BJ (cell line): ENCODE measurements at places on chromosomes 12 and 14.

- no peak for DNase-seq
Measured at GRCh38 chr12:124814741-124815613, 48.7 kb downstream of the SCARB1 start.

GRCh38 chr14:61749867-61750266 lies 12.4 kb upstream of the SNAPC1 start:
- DNase-seq = no peak

GRCh38 chr12:77189458-77189857 lies 124.1 kb upstream of the E2F7 start:
- DNase-seq = peak; percentile 46

DNA sequence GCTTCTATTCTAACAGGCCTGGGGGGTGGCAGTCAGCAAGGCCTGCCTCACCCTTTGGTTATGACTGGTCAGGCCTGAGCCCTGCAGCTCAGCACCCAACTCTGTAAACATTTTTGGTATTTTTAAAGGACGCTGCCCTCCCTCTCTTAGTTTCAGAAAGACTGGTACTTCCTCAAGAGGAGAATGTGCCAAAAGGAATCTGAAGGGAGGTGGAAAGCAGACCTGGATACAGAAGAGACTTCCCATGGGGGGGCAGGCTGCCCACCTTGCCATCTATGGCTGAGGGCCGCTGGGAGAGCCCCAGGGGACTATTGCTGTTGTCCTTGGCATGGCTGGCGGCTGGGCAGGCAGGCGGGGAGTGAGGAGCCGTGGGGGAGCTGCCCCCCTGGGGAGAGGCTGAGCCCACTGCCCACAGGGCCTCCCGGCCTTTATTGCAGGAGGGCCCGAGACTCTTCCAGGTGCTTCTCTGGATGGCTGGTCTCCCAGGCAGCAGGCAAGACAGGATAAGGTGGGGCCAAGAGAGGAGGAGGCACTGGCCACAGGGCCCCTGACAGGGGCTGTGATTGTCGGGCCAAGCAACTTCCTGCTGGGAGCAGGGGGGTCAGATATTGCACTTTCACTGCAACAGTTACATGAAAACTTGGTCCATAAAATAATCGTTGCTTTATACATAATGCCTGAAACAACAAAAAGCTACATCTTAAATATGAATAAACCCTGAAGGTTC lies 3.5 kb downstream of the ARL6IP4 start:
- DNase-seq = no peak

DNA sequence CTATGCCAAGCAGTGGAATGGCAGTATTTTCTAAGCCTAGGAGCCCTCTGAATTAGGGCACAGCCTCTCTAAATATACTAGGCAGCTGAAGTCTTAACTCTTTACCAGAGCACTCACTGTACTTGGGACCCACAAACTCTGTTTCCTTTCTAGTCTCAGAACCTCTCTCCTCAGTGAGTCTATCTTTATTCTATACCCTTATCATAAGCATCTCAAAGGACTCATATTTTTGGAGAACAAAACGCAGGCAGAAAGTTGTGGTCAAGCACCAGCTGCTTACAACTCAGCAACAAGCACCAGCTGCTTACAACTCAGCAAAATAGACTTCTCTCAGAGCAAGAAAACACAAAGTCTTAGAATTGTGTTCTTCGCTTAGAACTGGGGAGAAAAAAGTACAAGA lies 993 bp downstream of the CCDC196 start:
- DNase-seq = no peak

DNA sequence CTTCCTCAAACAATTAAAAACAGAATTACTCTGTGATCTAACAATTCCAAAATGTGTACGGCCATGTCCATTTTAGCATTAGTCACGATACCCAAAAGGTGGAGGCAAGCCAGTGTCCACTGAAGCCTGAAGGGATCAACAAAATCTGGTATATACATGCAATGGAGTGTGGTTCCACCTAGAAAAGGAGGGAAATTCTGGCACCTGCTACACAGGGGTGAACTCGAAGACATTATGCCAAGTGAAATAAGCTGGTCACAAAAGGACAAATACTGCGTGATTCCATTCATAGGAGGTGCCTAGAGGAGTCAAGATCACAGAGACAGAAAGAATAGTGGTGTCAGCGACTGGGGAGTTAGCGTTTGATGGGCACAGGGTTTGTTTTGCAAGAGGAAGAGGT lies 331.4 kb downstream of the MED13L start:
- DNase-seq = no peak

DNA sequence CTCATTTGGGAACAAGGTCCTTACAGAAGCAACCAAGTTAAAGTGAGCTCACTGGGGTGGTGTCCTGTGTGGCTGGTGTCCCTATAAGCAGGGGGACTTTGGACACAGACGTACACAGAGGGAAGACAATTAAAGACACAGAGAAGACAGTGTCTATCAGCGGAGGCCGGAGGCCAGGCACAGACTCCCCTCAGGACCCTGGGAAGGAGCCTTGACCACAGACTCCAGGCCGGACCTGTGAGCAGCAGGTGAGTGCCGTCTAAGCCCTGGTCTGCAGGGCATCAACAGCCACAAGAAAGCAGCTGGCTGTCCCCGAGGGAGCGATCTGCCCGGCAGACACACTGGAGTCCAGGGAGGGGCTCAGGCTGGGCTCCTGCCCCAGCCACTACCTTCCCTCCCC lies 219.1 kb upstream of the C14orf180 start:
- no peak for DNase-seq
